Left colon (tissue), 2 donors: ENCODE measurements at places on chromosomes 4 and X.

GRCh38 chrX:106950381-106950780 lies 30.2 kb downstream of the CLDN2 start:
- no peak for DNase-seq

GRCh38 chr4:8149664-8150063 lies 8.9 kb downstream of the ABLIM2 start:
- no peak for DNase-seq

- no peak for DNase-seq
Observed at GRCh38 chrX:57674861-57675260, 5.2 kb downstream of the NLRP2B start.

- no peak for DNase-seq
Observed at GRCh38 chrX:134502686-134503085, 42.7 kb downstream of the HPRT1 start.

GRCh38 chr4:102533348-102533747 lies 32.2 kb downstream of the NFKB1 start:
- no peak for DNase-seq

- no peak for DNase-seq
Observed at GRCh38 chr4:146550161-146550560, 28.4 kb upstream of the SLC10A7 start.

GRCh38 chrX:140064993-140065392 lies 99.7 kb upstream of the CXorf66 start:
- no peak for DNase-seq

- no peak for DNase-seq
Observed at GRCh38 chr4:169305651-169306050, 34.9 kb upstream of the SH3RF1 start.

DNA sequence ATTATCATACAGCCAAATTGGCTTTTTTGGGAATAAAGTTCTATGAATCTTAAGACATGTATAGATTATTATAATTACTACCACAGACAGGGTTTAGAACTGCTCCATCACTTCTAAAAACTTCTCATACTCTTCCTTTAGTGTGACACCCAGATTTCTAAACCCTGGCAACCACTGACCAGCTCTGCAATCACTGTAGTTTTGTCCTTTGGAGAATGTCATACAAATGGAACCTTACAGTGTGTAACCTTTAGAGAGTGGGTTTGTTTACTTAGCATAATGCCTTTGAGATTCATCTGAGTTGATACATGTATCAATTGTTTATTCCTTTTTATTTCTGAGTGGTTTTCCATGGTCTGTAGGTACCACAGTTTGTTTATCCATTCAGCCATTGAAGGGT lies 95.0 kb downstream of the TMEM164 start:
- DNase-seq: no peak

- no peak for DNase-seq
Observed at GRCh38 chr4:71980976-71981375, 50.8 kb upstream of the NPFFR2 start.

- DNase-seq: no peak
Observed at GRCh38 chr4:7457201-7458065, 22.7 kb upstream of the PSAPL1 start.

- no peak for DNase-seq
Observed at GRCh38 chr4:150038335-150039076, 39.7 kb upstream of the DCLK2 start.

DNA sequence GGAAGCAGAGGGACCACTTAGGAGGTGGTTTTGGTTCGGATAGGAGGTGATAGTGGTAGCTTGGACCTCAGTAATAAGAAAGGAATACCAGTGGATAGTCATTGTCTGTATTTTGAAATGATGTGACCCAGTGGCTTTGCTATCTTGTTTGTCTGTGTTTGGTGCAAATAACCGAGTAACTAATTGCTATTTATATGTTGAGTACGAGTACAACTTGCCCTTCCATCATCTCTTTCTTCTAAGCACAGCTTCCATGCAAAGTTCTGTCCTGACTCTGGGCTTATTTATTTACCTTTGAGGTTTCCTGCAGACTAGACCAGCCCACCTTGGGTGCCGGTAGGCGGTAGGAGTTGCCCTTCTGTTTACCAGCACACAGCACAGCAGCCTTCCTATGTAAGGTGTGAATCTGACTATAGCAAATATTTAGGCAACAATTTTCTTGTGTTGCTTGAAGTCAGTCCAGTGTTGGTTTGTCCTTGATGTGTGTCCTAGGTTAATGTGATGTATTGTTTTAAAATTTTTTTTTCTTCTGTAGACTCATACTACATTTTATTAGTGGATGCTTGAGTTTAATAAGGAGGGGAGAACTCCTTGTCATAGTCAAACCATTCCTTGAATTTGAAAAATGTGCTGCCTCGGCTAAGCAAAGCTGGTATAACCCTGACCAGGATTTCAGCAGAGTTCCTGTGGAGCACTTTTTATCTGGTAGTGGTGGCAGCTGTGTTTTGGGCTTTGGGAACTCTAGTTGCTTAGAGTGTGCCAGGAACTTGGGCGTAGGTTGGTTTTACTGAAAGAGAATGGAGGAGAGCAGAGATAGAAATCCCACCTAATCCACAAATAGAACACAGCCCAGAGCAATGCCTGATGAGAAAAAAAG lies 21.9 kb downstream of the PTTG2 start:
- DNase-seq: no peak

DNA sequence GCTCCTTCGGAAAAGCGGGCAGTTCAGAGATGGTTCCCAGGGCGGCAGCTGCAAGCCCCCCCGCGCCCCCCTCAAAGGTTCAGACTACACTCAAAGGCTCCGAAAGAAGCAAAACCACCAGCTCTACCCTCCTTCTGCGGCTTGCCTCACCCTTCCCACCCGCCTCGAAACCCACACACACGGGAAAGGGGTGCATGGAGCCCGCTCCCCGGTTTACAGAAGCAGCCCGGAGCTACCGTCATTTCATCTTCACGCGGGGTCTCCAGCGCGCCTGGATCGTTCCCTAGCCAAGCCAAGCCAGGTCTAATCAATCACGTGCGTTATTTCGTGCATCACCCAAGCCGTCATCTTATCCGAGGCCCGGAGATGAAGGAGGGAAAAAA lies 1.2 kb downstream of the NLGN4X start:
- no peak for DNase-seq

GRCh38 chrX:258291-259040 lies 22.7 kb upstream of the PLCXD1 start:
- no peak for DNase-seq

- DNase-seq: no peak
Observed at GRCh38 chr4:47184083-47184482, 152.7 kb downstream of the GABRB1 start.

GRCh38 chr4:15164571-15164970 lies 162.3 kb downstream of the CPEB2 start:
- DNase-seq: no peak

GRCh38 chr4:7356667-7357310 lies 77.9 kb downstream of the PSAPL1 start:
- no peak for DNase-seq

GRCh38 chr4:5854929-5855328 lies 38.0 kb downstream of the CRMP1 start:
- DNase-seq: no peak

DNA sequence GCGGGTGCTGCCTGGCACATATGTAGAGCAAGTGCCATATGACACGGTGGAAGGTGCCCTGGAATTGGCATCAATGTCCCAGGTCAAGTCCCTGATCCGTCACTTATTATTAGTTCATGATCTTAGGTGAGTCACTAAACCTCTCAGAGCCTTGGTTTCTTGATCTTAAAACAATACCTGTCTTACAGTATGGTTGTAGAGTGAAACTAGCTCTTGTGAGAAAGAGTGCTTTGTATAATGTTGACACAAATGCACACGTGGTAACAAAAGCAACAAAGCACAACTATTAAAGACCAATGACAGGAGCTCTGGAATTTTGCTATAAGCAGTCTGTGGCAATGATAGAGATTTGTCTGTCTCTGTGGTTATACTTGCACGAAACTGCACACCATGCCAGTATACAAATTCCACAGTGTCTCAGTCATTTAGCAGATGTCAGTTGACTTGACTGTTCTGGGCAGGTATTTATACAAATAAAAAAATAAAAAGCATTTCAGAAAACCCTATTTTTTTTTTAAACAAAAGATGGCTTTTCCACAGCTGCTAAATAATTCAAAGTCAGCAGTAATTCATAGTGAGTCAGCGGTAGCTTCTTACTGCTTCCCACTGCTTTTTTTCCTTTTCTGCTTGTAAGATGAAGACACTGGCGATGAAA lies 19.7 kb upstream of the ACSL1 start:
- no peak for DNase-seq

DNA sequence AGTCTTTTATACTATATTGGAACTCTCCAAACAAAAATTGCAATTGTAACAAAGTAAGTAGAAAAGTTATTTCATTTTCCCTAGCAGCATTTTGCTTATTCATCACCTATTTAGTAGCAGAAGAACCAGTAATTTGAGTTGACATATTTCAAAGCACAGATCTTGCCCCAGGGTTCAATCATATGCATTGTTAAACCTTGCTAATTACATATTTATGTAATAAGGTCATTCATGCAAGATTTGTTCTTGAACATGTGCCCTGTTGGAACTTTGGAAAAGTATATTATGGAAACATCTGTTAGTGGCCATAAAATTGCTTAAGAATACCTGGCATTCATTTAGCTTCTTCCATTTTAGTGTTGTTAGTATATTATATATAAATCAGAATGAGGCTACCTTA lies 191.7 kb downstream of the TLL1 start:
- no peak for DNase-seq

GRCh38 chr4:9893329-9894108 lies 112.1 kb downstream of the DRD5 start:
- DNase-seq: no peak

DNA sequence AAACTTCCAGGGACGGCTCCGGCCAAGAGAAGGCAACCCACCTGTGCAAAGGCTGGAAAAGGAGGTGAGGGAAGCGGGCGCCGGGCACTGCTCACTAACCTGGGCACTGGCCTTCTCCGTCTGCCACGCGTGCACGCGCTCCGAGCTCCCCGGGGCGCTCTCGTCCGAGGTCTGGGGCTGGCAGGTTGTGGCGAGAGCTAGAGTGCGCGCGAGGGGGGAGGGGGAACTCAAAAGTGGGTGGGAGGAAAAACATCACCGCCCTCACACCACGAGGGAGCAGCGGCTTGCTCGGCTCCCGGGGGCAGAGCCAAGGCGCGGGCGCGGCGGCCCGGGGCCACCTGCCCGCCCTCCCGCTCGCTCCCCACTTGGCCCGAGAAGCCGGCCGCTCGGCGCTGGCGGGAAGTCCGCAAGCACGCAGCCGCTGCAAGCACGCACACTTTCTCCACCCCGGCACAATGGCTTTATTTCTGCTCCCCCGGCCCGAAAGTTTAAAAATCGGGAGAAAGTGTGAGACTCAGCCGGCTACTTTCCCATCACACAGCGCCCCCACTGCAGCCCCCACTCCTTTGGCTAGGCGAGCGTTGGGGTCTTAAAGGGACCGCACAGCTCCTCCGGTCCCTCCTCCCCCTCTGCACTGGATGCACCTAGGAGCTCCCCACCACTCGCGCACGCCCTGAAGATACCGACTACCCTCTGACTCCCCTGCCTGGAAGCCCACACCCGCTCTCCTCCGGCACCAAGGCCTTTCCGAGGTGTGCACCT lies at the start of gene CHRDL1:
TSS of gene CHRDL1 (minus strand) at position 173 of the 762 bp plus-strand sequence. CDS start 3,636 bp downstream, outside the sequence.
- peak; percentile 28 for DNase-seq

GRCh38 chr4:128225148-128225547 lies 62.5 kb downstream of the PGRMC2 start:
- no peak for DNase-seq

GRCh38 chr4:90922174-90922573 lies 795.0 kb downstream of the CCSER1 start:
- DNase-seq: no peak

DNA sequence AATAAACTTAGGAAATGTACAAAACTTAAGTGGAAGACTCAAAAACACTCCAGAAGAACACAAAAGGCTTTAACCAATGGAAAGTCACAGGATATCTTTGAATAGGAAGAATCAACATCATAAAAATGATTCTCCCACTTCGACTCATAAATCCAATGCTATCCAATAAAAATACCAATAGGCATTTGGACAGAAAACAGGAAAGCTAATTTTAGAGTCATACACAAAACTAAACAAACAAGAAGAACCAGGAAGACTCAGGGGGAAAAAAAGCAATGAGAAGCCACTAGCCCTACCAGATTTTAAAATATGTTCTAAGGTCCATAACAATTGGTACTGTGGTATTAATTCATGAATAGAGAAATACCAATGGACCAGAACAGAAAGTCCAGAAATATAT lies 28.2 kb downstream of the SLC9A7 start:
- DNase-seq: no peak

- DNase-seq: no peak
Observed at GRCh38 chr4:88097301-88097700, 61.1 kb downstream of the ABCG2 start.

DNA sequence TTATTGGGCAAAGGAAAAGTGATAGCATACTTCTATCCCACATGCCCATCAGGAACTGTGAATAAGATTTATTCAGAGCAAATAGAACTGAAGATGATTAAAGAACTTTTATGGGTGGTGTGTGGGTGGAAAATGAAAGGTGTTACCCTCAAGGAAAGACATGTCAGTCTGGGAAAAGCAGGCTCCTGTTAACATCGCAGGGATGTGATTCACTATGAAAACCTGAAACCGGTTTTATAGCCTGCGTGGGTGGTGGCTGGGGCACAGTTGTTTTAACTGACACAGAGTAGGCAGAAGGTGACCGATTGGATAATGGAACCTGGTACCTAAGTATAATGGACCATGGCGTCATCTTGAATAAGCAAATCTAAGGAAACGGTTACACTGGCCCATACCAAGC lies 61.3 kb upstream of the CASK start:
- peak; percentile 38 for DNase-seq

DNA sequence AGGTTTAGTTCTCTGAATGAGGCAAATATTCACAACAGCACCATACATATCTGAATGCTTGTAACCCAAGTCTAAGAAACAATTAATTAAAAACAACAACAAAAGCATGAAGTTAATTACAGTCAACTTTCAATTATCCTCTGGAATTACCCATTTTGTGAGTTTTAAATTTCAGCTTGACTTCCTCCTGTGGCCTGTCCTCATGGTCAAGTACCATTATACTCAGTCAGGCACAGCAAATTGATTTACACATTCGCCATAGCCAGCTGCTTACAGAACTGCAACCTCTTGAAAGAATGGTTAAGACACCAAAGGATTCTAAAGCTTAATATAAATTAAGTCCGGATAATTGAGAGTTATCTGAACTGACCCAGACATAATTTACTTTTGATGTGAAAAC lies 306.5 kb downstream of the CAMK2D start:
- DNase-seq: no peak

DNA sequence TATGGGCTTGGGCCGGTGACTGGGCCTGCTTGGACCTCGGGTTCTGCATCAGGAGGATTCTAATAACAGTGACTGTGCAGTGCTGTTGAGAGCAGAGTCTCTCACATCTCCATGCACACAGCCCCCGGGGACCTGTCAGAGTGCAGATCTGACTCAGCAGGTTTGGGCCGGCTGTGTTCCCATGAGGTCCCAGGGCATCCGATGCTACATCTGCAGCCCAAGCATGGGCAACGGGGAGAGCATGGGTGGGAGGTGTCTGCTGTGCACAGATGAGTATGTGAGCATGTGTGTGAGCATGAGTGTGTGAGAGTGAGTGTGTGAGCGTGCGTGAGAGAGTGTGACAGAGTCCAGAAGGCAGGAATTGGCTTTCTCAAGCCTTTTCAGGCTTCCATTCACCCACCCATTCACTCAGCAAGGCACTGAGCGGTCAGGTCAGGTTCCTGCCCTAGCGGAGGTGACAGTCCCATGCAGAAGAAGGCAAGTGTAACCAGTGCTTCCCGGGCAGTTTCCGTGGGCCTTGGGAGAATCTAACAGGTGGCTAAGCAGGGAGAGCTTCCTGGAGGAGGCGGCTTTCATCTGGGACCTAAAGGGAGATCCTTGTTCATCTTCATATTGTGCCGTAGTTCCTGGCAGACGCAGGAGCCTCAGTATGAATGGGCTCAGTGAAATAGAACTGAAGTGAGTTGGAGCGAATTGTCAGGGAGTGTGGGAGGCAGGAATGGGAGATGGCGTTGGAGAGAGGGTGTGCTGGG lies 62.6 kb downstream of the SORCS2 start:
- DNase-seq: no peak
